ENCODE measurements at places on chromosomes 7 and 10.

- no peak for DNase-seq
Observed at GRCh38 chr10:35511647-35512046, 93.5 kb upstream of the GJD4 start.

DNA sequence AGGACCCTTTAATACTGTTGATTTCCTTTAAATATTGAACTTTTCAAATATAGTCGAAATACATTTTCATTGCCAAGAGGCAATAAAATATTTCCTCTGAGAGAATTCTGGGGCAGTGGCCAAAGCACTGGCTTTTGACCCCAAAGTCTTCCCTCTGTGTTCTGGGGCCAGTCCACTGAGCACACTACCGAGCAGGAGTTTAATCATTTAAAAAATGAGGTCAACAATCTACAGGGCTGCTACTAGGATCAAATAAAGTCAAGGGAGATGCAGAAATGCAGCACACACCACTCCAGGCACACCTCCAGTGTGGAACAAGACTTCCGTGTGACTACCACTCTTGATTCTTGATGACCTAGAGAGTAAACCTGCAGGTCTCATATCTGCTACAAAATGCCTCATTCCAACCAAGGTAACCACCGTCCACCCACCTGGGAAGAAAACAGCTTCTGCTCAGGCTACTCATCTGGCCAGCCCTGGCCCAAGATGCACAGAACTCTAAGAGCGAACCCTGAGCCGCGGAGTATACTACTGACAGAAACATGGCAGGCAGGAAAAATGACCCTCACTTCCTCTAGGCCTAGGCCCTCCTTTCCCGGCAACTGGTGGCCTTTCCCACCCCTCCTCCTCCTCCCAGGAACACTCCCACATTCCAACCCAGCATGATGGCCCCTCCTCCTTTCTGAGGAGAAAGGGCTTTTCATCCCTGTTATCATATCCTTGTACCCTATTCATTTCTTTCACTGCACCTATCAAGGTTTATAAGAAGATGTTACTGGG lies 97.7 kb downstream of the ALOX5 start:
- DNase-seq, result no peak

DNA sequence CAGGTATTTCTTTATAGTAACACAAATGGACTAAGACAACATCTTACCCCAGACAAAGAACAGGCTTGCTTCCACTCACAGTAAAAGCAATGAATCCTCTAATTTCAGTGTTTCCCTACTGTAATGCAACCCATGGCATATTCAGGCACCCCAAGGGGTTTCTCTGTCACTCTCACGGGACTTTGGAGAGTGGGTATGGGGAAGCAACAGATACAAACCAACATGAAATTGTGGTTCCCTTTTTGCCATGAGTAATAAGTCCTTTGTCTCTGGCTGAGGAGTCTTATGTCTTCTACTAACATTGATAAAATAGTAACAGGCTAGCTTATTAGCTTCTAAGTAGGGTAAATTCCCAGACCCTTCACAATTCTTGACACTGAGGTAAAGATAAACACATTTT lies 51.4 kb upstream of the AOAH start:
- peak; percentile 56 for DNase-seq

DNA sequence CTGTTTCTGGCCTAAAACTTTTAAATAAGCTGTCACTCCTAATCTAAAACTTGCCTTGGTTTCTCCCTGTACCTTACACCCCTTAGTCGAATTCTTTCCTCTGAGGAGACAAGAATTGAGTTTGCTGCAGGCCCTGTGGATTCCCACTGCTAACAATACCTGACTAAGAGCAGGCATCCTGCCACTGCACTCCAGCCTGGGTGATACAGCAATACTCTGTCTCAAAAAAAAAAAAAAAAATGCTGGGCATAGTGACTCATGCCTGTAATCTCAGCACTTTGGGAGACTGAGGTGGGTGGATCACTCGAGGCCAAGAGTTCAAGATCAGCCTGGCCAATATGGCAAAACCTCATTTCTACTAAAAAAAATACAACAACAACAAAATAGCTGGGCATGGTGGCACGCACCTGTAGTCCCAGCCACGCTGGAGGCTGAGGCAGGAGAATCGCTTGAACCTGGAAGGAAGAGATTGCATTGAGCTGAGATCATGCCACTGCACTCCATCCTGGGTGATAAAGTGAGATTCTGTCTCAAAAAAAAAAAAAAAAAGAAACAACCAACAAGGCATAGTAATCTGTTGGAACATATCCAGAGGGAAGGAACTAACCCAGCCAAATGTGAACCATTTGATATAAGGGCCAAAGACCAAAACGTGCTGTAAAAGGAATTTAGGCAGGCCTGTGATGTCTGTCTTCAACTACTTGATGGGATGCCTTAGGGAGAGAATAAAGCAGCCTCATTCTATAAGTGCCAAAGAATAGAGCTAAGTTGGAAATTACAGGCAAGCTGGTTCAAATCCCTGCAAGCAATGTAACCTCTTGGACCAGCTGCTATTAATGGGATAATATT lies 732.7 kb upstream of the AUTS2 start:
- no peak for DNase-seq

DNA sequence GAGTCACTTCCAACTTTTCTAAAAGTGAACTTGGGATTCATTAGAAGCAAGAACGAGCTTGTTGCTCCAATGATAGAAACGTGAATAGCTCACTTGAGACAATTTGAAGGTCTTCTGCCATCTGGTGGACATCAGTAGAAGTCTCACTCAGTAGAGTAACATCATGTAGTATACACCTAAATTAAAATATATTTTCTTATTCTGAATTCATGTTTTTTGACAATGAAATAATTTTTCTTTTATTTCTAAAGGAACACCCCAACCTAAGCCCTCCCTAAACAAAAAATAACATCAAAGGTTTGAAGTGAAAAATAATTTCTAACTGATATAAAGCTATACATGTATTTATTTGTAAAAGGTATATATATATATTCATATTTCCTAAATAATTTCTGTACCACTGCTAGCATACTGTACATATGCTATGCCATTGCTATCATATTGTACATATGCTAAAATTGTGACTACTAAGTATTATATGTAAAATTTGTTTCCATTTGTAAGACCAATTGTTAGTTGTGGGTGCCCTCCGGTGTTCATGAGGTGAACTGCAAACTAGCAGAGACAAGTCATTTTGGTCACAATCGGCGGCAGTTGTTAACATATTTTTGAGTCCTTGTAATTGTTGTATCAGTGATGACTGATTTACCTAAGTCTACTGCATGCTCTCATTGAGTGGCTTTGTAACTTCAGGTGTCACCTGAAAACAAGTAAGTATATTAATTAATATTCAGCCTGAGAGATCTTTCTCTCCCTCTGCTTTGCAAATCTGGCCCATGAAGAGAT lies 121.9 kb downstream of the PTPRZ1 start:
- peak; percentile 21 for DNase-seq

- no peak for DNase-seq
Observed at GRCh38 chr10:116296291-116296721, 23.3 kb upstream of the GFRA1 start.

DNA sequence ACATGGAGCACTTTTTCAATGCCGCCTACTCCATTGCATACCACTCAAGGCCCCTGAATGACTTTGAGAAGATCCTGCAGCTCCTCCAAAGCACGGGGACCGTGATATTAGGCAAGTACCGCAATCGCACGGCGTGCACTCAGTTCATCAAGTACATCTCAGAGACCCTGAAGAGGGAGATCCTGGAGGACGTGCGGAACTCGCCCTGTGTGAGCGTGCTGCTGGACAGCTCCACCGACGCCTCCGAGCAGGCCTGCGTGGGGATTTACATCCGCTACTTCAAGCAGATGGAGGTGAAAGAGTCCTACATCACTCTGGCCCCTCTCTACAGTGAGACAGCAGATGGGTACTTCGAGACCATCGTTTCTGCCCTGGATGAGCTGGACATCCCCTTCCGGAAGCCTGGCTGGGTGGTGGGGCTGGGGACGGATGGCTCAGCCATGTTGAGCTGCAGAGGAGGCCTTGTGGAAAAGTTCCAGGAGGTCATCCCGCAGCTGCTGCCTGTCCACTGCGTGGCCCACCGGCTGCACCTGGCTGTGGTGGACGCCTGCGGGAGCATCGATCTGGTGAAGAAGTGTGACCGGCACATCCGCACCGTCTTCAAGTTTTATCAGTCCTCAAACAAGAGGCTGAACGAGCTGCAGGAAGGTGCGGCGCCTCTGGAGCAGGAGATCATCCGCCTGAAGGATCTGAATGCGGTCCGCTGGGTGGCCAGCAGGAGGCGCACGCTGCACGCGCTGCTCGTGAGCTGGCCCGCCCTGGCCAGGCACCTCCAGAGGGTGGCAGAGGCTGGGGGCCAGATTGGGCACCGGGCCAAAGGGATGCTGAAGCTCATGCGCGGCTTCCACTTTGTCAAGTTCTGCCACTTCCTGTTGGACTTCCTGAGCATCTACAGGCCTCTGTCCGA lies 12.7 kb upstream of the ATP6V0E2 start:
- no peak for DNase-seq

DNA sequence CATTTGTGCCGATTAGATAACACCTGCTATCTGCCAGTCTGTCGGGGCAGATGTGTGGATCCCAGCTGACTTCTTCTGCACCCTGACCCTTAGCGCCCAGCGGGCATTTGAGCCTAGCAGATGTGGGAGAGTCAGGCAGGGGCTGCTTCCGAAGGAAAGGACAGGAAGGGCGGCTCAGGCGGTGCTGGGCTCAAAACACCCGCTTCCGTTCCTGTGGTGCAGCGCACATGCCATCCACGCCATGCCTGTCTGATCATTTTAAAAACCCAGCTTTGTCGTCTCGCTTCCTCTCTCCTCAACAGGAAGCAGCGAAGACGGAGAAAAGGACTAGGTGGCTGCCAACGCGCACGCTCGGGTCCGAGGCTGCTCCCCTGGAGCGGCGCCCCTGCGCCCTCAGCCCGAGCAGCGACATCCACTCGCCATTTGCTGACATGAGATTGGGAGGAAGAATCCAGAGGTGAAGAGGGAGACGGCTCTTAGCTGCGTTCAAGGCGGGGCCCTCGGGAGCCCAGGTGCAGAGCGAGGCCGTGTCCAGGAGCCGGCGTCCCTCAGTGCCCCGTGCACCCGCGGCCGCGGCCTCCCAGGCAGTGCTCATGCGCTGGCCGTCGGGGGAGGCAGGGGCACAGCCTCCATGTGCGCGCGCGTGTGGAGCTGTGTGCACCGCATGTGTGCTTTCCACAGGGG lies 5.9 kb upstream of the BHLHA15 start:
- DNase-seq, result no peak

- no peak for DNase-seq
Observed at GRCh38 chr7:83837683-83838082, 188.7 kb upstream of the SEMA3E start.

- no peak for DNase-seq
Observed at GRCh38 chr7:132399367-132399766, 176.9 kb downstream of the PLXNA4 start.

DNA sequence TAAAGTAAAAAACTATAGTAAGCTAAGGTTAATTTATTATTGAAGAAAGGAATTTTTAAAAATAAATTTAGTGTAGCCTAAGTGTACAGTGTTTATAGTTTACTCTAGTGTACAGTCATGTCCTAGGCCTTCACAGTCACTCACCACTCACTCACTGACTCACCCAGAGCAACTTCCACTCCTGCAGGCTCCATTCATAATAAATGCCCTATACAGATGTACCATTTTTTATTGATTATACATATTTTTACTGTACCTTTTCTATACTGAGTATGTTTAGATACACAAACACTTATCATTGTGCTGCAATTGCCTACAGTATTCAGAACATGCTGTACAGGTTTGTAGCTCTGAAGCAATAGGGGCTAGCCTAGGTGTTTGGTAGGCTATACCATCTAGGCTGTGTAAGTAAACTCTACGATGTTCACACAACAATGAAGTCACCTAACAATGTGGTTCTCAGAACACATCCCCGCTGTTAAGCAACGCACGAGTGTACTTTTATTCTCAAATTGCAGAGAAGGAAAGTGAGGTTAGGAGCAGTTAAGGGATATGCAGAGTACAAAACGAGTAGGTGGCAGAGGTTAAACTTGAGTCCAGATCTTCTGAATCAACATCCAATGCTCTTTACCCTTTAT lies 38.9 kb upstream of the PLCE1 start:
- no peak for DNase-seq

DNA sequence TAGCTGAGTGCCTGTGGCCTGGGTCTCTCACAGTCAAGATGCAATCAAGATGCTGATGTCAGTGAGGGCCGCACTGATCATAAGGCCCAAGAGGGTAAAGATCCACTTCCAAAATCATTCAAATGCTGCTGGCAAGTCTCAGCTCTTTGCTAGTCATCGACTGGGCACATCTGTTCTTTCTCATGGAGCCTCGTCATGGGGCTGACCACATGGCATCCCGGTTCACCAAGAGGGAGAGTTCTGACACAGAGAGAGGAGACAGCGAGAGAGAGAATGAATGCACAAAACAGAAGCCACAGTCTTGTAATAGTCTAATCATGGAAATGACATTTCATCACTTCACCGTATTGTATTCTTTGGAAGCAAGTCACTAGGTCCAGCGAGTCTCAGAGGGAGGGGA lies 1067.5 kb upstream of the C7orf33 start:
- no peak for DNase-seq

DNA sequence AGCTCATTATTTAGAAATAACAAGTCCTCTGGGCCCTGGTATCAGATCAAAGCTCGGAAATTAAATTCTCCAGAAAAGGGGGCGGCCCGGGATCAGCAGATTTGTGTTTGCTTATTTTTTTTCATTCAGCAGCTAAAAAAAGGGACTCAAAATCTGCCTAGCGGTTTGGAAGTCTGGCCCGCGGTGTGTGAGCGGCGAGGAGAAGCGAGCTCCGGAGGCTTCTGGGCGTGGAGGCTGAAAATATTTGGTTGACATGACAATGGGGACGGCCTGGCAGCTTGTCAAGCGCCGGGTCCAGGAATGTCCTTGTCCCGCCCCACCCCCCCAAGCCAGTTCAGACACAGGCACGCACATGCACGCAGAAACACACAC lies 43.4 kb downstream of the FOXL3 start:
- no peak for DNase-seq

DNA sequence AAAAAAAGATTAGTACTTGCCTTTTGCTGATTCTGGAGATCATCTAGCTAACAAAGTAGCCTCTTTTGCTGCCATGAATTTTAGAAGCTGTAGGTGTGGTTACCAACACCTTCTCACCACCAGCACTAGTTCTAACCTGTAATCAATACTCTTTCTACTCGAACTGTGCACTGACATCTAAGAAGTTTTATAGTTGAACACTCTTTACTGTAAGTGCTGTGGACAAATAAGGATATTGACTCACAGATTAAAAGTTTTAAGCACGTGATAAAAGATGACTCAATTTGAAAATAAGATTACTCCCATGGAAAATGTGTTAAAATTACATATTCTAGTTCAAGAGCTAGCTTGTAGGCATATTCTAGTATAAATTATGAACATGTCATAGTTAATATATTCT lies 89.9 kb downstream of the REEP3 start:
- no peak for DNase-seq

GRCh38 chr10:29256586-29256985 lies 32.3 kb upstream of the LYZL1 start:
- DNase-seq, result no peak
